Ecto neural progenitor cell (in vitro differentiated cells): ENCODE measurements at places on chromosomes 7 and 10.

DNA sequence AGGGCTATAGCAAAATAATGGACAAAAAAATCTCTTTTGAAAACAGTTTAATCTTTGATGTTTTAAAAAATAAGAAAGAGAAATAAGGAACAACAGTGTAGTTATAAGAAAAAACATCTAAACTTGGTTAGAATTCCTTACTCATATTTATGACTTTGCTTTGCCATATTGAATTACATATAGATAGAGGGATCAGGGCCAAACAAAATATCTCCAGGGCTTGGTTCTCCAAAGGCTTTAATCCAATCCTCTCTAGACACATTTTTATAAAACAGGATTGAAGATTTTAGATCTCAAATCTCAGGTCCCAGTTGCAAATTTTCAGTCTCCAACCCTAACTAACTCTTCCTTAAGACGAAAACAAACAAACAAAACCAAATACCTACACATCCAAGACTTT, 72.6 kb upstream of the RHOBTB1 start:
- DNase-seq: no peak

GRCh38 chr7:362402-363096, 72.6 kb downstream of the FOXL3 start:
- DNase-seq: no peak

DNA sequence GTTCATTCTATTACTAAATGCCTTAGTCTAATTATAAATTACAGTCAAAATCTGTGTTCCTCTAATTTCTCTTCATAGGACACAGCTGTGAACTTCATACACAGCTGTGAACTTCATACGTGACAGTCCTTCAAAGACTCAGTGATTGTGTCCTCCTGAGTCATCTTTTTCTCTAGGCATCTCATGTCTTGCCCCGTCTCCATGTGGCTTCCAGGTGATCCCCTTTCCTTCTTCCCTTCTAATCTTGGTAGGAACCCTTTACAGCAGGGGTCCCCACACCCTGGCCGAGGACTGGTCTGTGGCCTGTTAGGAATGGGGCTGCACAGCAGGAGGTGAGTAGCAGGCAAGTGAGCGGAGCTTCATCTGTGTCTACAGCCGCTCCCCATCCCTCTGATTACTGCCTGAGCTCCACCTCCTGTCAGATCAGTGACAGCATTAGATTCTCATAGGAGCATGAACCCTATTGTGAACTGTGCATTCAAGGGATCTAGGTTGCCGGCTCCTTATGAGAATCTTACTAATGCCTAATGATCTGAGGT, 14.0 kb upstream of the EIF5AL1 start:
- no peak for DNase-seq

GRCh38 chr10:90947030-90947960, 26.4 kb upstream of the ANKRD1 start:
- DNase-seq: no peak

GRCh38 chr10:4262870-4263600, 478.0 kb upstream of the KLF6 start:
- DNase-seq: no peak

DNA sequence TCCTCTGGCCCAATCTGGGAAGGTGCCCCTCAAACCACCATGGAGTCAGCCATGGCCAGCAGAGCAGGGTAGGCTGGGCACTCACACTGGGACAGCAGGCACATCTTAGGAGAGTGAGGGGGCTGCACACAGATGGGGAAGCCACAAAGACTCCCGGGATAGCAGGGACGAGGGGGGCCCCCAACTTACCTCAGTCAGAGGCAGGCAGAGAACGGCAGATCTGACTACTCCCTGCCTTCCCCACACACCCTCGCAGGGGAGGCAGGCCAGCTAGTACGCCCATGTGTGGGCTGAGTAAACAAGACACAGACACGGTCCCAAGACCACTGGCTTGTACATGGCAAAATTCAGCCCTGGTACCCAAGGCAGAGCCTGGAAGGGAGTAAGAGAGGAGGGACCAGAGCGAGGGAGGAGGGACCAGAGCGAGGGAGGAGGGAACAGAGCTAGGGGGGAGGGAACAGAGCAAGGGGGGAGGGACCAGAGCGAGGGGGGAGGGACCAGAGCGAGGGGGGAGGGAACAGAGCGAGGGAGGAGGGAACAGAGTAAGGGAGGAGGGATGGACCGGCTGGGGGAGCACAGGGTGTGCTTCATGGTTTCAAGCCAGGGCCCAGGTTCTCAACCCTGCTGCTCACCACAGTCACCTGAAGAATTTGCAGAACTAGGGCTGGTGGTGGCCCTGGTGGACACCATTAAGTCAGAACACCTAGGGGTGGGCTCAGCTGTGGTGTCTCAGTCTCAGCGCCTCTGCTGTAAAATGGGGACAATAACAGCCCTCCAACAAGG, 73.8 kb downstream of the RGS10 start:
- DNase-seq: no peak

GRCh38 chr7:88040694-88041093, 106.6 kb downstream of the ADAM22 start:
- DNase-seq: no peak

DNA sequence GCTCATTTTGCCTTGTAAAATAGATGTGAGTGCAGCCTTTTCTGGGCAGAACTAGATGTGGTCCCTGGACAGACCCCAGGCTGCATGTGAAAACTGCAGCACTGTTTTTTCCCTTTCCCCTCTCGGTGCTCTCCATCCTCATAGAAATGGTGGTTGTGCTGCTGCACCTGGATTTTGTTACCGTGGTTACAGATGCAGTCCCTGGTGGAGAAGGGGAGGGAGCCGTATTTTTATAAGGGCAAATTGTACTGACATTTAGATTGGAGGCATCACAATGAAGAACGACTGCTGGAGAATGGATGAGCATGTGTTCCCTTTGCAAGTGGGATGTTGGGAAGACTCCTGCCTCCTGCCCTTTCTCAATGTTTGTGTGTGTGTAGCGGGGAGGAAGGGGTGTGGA, 469.9 kb downstream of the CCSER2 start:
- no peak for DNase-seq

- DNase-seq: no peak
These were observed 457.4 kb upstream of the TPK1 start for GRCh38 chr7:145293228-145293701.

GRCh38 chr10:13038391-13038790, 36.9 kb upstream of the CCDC3 start:
- DNase-seq: no peak

DNA sequence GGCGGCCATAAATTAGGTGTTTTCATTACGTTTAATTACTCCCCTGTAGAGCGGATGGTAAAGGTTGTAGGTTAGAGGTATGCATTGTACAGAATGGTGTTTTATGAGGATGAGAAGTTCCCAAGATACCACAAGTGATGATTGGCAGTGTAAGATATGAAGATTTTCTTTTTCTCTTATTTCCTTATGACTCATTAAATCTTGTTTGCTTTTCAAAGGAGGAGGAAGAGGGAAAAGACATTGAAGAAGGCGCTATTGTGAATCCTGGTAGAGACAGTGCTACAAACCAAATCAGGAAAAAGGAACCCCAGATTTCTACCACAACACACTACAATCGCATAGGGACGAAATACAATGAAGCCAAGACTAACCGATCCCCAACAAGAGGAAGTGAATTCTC, 133.9 kb downstream of the AASS start:
- DNase-seq: no peak

DNA sequence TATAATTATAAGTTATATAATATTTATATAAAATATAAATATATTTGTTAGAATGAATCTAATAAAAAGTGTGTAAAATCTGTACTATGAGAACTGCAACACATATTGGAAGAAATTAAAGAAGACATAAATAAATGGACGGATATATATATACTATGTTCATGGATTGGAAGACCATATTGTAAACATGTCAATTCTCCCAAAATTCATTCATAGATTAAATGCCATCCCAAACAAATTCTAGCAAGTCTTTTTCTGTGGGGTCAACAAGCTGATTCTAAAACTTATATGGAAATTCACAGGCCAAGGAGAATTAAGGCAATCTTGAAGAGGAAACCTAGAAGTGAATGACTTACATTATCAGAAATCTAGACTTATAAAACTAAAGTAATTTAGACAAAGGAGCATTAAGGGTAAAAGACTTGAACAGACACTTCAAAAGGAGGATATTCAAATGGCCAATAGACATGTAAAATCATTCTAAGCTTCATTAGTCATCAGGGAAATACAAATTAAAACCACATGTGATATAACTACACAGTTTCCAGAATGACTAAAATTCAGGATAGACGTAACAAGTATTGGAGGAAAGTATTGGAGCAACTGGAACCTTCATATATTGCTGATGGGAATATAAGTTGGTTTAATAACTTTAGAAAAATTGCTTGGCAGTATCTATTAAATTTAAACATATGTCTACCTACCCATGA, 225.9 kb downstream of the EMX2 start:
- DNase-seq: no peak

GRCh38 chr10:71087622-71088021, 124.7 kb upstream of the UNC5B start:
- peak; percentile 44 for DNase-seq

- no peak for DNase-seq
These were observed 79.1 kb downstream of the PRTFDC1 start for GRCh38 chr10:24873281-24873683.

GRCh38 chr10:119395280-119396007, 147.1 kb downstream of the RGS10 start:
- no peak for DNase-seq

DNA sequence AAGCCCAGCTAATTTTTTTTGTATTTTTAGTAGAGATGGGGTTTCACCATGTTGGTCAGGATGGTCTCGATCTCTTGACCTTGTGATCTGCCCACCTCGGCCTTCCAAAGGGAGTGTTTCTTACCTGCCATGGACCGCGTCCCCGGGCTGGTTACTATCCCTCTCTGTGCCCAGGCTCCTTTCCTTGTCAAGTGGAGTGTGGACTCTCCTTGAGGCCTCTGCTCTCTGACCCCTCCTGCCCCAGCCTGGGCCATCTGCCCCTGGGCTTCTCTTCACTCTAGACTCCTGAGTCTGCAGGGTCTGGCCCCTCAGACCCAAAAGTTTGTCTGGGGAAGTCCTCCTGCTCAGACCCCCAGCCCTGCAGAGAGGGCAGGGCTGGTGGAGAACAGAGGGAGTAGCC, 20.7 kb downstream of the NEURL1 start:
- peak; percentile 24 for DNase-seq

GRCh38 chr10:73576178-73576889, 14.8 kb downstream of the USP54 start:
- no peak for DNase-seq

- no peak for DNase-seq
These were observed 150.4 kb downstream of the ETV1 start for GRCh38 chr7:13839063-13839462.

- DNase-seq: no peak
These were observed 202.0 kb downstream of the ARL4A start for GRCh38 chr7:12889391-12889790.

DNA sequence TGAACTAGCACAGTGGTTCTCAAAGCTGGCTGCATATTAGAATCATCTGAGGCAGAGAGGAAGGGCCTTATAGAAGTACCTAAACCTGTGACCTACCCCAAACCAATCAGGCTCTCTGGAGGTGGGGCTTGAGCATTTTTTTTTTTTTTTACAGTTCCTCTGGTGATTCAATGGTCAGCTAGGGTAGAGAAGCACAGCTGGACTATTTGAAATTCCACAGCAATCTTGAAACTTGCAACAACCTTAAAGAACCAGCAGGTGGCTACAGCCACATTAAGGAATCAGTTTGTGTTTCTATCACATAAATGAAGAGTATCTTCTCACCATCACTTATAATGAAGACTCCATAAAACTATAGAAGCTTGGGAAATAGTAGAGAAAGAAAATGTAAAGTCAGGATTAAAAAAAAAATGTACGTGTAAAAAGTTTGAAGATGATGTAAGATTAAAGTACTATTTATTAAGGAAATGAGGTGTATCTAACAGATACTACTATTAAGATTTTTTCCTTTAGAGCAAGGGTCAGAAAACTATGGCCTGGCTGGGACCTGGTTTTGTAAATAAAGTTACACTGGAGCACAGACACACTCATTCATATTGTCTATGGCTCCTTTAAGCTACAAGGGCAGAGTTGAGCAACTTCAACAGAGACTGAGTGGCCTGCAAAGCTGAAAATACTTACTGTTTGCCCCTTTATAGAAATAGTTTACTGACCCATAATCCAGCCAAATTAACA, 3.8 kb downstream of the RTKN2 start:
- DNase-seq: peak; percentile 45

- no peak for DNase-seq
These were observed 58.3 kb upstream of the GJD4 start for GRCh38 chr10:35546824-35547225.

DNA sequence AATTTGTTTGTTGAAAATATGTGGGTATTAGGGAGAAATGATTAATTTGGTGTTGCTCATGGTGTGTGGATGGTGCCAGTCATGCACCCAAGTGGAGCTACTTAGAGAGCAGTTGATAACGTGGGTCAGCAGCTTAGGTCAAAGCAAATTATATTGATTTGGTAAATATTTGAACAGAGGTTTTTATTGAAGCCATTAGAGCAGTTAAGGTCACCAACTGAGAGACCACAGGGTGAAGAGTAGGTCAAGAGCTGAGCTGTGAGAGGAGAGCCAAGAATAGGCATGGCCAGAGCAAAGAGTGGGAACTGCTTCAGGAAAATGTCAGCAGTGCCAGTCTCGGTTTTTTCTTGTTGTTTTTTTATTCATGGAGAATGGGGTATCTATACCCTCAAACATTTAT, 97.9 kb downstream of the TMEM168 start:
- DNase-seq: no peak

GRCh38 chr10:133277993-133278576, 1.4 kb upstream of the ADAM8 start:
- DNase-seq: no peak

GRCh38 chr7:35035511-35035961, 1.7 kb downstream of the DPY19L1 start:
- DNase-seq: no peak

DNA sequence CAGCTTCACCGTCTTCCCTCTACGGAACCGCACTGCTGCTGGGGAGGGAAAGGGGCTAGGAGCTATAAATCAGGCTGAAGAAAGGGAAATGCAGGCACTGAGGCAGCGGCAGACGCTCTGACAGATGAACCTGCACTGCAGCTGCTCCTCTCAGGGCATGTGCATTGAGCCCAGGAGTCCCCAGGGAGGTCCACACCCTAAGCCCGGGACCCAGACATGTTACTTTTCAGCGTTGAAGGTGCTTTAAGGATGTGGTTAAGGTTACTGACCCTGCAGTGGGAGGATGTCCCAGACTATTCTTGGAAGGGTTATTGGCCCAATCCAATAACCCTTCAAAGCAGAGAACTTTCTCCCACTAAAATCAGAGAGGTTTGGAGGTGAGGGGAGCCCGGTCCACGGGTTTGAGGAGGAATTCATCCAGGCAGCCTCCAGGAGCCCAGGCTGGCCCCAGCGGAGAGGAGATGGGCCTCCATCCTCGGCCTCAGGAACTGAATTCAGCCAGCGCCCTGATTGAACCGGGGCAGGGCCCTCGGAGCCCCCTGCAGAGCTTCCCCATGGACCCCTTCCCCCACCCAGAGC, 75.4 kb downstream of the ADARB2 start:
- no peak for DNase-seq

DNA sequence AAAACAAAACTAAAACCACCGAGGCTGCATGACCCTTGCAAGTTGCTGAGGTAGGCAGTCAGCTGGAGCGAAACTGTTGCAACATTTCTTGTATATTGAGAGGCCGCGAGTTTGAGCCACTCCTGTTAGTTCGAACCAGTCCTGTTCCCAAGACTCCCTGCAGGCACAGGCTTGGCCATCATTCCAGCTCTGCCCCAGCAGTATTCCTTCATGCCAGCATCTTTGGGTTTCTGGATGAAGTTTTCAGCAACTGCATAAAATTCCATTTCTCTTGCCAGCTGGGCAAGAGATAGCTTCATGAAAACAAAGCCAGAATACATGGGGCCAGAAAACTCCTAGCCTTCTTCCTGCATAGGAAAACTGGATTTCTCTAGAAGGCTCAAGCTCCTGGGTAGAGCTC, 207.6 kb downstream of the FRMD4A start:
- DNase-seq: no peak
